ENCODE measurements at places on chromosomes 11 and 22.

DNA sequence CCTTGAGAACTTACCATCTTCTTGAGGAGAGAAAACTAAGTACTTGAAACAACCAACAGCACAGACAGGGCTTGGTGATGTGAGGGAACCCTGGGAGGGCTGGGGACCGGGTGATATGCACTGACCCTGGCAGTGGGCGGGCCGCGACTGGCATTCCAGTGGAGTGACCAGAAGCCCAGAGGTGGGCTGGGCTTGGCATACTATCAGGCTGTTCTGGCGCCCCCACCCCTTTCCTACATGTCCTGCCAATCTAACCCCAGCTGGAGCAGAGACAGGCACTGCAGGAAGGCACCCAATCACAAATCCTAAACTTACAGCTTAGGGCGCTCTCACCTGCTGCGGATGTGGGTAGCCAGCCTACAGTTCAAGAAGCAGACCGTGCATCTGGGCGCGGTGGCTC lies 54.0 kb upstream of the GCAT start:
- no peak for DNase-seq

DNA sequence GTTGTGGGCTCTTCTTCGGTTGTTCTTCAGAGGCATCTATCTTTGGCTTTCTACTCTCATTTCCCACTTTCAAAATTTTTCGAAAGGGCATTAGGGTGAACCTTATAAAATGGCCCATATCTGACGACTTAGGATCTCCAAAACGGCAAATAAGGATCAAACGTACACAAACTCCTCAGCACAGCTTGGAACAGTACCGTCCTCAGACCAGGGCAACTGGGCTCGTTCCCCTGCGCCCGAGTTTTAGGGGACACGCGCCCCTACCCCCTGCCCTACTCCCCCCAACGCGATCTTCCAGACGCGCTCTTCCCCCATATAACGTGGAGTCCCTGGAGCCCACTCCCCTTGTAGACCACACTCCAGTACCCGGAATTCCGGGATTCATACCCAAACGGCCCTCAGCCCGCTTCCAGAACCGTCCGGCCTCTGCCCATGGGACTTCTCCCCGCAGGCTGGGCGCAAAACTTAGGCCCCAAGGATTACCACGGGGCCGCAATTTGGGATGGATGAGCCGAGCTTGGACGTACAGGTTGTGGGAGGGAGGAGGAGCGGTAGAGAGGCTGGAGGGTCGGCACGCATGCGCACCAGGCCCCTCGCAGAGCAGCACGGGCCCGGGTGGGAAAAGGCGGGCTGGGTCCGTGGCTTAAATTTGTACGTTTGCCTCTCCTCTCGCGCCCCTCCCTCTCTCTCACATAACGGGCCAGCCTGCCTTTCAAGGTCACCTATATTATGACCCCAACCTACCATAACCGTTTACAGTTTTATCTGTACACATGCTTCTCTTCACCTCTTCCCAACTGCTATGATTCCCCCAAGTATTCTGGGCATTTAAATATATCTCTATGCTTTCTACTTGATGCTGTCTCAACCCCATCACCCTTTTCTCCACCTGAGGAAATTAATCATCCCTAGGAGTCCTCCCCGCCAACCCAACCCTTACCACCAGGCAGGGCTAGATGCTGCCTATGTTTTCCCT lies 3.4 kb downstream of the CCDC89 start:
- peak; percentile 79 for DNase-seq

DNA sequence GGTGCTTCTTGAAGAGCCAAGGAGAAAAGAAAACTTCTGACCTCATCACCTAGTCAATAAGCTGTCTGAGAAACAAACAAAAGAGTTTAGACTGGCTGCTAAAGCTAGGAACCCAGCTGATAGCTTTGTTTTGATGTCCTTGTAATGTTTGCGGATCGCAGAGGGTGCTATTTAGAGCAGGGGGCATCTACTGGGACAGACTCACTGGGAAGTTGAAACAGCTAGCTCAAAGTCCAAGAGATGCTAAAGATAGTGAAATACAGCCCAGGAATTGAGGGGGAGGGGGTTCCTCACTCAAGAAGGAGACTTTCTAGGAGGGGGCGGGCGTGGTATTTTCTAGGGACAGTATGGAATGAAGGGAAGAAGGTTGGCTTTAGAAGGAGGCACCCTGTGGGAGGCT lies 18.9 kb downstream of the ZBTB16 start:
- DNase-seq = no peak

- DNase-seq = no peak
Observed at GRCh38 chr22:33539202-33539901, 380.9 kb downstream of the LARGE1 start.

DNA sequence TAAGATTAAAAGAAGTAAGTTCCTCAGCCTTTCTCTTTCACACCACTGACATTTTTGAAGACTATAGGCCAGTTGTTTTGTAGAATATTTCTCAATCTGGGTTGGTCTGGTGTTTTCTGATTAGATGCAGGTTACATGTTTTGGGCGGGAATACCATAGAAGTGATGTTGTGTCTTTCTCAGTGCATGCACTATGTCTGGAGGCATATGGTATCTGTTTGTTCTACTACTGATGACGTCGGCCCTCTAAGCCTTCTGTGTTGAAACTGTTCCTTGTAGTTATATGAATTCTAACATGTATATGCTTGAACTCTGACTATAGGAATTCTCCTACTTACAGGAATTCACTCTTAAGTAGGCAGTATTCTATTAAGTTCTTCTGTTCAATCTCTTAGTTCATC lies 21.6 kb downstream of the ZFTA start:
- no peak for DNase-seq
